Eye (tissue), 1 donor: ENCODE measurements at places on chromosomes 6 and 20.

DNA sequence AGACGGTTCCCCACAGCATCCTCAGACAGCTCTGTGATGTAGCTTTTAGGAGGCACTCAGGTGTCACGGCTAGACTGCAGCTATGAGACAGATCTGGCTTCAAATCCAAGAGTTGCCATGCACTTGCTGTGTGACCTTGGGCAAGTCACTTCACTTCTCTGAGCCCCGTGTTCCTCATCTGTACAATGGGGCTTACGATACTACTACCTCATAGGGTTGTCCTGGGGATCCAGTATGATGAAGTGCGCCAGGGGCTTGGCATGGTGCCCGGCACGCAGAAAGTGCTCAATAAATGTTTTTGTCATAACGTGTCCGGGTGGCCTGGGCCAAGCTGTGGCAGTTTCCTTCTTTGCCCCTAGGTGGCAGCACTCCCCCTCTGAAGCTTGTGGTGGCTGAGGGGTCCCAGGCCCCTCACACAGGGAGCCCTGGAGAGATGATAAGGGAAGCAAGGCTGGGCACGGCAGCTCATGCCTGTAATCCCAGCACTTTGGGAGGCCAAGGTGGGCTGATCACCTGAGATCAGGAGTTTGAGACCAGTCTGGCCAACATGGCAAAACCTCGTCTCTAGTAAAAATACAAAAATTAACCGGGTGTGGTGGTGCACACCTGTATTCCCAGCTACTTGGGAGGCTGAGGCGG is 19.1 kb upstream of the CHMP4B start:
- DNase-seq, result peak; percentile 68

- no peak for DNase-seq
These were observed 11.4 kb upstream of the COL9A1 start for GRCh38 chr6:70314296-70314695.

- DNase-seq, result no peak
These were observed 66.7 kb downstream of the AGPAT4 start for GRCh38 chr6:161207200-161207599.

- DNase-seq, result no peak
These were observed 75.6 kb downstream of the MTFR2 start for GRCh38 chr6:136174510-136174909.

DNA sequence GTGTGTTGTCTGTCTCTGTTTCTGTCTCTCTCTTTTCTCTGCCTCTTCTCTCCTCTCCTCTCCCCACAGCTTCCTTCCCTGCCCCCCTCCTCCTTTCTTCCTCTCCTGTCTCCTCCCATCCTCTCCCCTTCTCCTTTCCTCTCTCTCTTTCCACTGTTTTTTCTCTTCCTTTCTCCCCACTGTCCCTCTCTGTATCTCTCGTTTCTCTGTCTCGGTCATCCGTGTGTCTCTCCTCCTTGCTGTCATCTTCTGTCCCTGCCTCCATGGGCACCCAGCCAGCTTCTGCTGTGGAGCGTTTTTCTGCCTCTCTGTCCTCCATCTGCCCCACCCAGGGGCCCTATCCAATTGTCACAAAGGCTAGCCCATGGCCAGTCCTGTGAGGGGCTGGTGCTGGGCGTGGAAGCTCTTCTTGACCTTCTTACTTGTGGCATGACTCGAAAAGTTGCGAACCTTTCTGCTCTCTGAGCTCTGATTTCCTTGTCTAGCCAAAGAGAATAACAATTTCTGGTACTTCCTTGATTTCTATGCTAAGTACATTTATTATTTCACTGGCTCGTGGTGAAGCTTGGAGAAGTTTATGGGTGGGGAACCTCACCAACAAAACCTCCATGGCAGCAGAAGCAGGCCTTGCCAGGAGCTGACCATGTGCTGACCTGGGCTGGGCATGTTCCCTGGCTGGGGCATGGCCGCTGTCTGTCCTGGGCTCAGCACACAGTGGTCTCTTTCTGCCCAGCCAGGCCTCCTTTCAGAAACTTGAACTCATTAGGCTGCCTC is 69.3 kb downstream of the CEBPB start:
- no peak for DNase-seq

DNA sequence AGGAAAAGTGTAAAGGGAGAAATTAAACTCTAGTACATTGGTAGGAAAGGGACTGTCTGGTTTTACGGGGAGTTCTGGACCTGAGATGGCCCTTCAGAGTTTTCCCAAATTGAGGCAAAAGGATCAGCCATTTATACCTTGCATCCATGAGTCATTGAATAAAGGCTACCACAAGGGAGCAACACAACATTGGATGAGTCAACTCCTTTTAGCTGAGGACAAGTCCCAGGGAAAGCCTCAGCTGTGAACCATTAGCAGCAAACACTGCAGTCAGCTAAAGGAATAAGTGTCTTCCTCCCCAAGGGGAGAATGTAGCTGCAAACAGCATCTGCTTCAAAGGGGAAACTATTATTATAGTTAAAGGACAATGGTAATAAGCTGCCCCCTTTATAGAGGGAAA is 468.7 kb upstream of the ID4 start:
- DNase-seq, result peak; percentile 37

- no peak for DNase-seq
These were observed 1.8 kb downstream of the HLA-DQB2 start for GRCh38 chr6:32761548-32761947.

DNA sequence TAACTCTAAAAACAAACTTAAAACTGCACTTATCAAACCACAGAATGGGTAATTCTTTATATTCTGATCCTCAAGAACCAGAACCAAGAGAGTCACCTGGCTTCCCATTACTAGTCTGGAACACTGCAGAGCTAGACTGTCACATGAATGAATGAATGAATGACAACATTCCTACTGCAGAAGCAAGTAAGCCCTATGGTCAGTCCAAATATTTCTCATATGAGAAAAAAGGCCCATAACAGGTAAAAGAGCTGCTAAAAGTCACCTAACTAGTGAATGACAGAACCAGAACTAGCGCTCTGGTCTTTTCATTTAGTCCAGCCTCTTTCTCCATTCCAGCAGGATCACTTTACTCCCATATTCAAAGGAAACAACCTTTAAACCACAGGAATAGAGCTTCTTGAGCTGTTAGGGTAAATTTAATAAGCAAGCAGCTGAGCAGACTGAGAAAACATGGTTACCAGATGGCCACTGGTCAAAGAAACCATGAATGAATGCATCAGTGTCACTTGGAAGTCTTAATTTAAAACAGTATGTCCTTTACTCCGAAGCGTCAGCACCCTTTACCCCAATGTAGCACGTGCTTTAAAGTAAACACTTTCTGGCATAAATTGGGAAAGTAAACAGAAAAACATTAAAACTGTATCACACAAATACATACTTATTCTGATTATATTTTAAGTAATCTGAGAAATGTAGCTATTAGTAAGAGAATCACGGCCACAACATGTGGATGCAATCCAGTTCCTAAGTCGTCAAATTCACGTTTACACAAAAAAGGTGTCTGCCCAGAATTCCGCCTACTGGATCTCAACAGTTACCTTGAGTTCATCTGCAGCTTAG is 1.4 kb downstream of the PREP start:
- DNase-seq, result peak; percentile 20

- no peak for DNase-seq
These were observed 45.9 kb upstream of the SCGN start for GRCh38 chr6:25606151-25606550.

- DNase-seq, result no peak
These were observed 15.0 kb upstream of the MAP1LC3A start for GRCh38 chr20:34543463-34544056.

DNA sequence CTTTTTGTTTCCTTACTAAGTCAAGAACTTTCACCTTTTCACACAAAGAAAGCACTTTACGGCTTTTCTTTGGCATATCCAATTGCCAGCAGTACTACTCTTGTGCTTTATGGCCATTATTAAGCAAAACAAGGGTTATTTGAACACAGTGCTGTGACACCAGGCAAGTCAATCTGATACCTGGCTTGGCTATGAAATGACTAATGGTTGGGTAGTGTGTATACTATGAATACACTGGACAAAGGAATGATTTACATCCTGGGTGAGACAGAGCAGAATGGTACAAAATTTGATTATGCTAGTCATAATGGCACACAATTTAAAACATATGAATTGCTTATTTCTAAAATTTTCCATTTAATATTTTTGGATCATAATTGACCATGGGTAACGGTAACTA is 22.1 kb upstream of the ADGRF1 start:
- DNase-seq, result no peak

DNA sequence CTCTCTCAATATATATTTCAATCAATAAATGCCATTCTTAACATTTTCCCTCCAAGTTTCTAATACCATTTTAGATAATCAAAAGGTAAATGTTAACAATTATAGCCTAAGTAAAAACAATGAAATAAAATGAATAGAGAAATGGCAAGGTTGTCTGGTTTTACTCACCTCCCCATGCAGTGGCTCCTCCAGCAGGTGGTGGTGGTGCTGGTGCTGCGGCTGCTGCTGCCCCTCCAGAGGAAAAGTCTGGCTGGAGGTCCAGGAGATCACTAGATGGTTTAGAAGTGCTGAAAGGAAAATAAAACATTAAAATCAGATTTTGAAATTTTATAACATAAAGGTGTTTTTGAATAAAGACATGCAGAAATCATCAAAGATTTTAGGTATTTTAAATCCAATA is 93.2 kb downstream of the PRSS35 start:
- DNase-seq, result no peak

GRCh38 chr6:105116150-105116549 is 63.7 kb downstream of the POPDC3 start:
- DNase-seq, result no peak

DNA sequence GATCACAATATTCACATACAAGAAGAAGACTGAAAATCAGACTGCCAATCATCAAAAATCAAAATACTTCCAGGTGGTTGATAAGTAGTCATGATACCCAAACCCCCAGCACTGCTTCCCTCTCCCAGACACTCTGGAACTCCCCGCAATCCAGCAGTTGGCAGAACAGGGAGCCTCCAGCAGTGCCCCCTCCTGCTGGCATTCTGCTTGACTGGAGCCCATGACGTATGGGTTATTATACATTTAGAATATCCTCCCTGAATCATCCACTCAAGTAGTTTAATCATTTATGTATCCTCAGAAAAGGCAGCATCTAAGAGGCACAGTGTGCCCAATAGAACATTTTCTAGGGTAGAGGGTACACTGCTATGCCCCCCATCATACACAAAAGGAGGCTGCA is 9.3 kb upstream of the OGFRL1 start:
- DNase-seq, result no peak

GRCh38 chr6:30329331-30329730 is 2.6 kb downstream of the TRIM39 start:
- DNase-seq, result no peak

- no peak for DNase-seq
These were observed 172.4 kb upstream of the SASH1 start for GRCh38 chr6:148170286-148170685.
